Suprapubic skin (tissue), 4 donors: ENCODE measurements at places on chromosomes 3 and 15. TPM values are rescaled to one million over a fixed set of nuclear protein-coding genes. Genes with fewer than 3 reads are reported as not detected.

SI gene
- 0.08 TPM for total RNA-seq

GAP43 gene
- total RNA-seq: not detected

CLEC3B gene
- total RNA-seq: 27.4 TPM

IL1RAP gene
- 27.5 TPM for total RNA-seq

MITF gene
- 23.6 TPM for total RNA-seq

GP9 gene
- not detected for total RNA-seq
